ENCODE measurements at places on chromosomes 7 and 10. TPM values are rescaled to one million over a fixed set of nuclear protein-coding genes. Genes with fewer than 3 reads are reported as not detected.
A peak's percentile ranks its signal among the peaks of the same experiment; 100 is the strongest.

GRCh38 chr7:22420973-22421635 is 64.2 kb upstream of the RAPGEF5 start:
- DNase-seq, result no peak

GRCh38 chr7:48755061-48755555 is 169.2 kb upstream of the CDC14C start:
- no peak for DNase-seq

- peak; percentile 13 for DNase-seq
These were observed 444.3 kb downstream of the AUTS2 start for GRCh38 chr7:70042533-70042932.

GRCh38 chr10:8137726-8138125 is 83.2 kb downstream of the GATA3 start:
- no peak for DNase-seq

DNA sequence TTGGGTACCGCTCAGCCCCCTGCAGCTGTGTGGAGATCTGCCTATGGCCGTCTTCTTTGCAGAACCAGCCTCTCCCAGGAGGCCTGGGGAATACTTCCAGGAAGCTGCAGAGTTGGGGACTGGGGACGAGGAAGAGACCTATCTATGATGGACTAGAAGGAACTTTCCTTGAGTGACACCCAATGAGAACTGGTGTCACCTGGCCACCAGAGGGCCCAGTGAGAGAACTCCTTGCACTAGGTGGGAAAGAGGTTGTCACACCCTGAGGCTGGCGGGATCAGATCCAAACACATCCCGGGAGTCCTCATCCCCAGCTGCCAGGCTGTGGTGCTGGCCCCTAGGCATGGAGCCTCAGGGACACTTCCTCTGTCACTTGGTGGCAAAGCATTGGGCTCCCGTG is 4.9 kb upstream of the GRID2IP start:
- DNase-seq, result no peak

- DNase-seq, result no peak
These were observed 32.7 kb upstream of the HHEX start for GRCh38 chr10:92657024-92657423.

GRCh38 chr7:50119815-50120637 is 27.0 kb upstream of the ZPBP start:
- no peak for DNase-seq

GRCh38 chr7:101733713-101734475 is 83.5 kb upstream of the CUX1 start:
- DNase-seq, result no peak

- no peak for DNase-seq
These were observed 29.8 kb upstream of the EPC1 start for GRCh38 chr10:32376771-32377170.

DNA sequence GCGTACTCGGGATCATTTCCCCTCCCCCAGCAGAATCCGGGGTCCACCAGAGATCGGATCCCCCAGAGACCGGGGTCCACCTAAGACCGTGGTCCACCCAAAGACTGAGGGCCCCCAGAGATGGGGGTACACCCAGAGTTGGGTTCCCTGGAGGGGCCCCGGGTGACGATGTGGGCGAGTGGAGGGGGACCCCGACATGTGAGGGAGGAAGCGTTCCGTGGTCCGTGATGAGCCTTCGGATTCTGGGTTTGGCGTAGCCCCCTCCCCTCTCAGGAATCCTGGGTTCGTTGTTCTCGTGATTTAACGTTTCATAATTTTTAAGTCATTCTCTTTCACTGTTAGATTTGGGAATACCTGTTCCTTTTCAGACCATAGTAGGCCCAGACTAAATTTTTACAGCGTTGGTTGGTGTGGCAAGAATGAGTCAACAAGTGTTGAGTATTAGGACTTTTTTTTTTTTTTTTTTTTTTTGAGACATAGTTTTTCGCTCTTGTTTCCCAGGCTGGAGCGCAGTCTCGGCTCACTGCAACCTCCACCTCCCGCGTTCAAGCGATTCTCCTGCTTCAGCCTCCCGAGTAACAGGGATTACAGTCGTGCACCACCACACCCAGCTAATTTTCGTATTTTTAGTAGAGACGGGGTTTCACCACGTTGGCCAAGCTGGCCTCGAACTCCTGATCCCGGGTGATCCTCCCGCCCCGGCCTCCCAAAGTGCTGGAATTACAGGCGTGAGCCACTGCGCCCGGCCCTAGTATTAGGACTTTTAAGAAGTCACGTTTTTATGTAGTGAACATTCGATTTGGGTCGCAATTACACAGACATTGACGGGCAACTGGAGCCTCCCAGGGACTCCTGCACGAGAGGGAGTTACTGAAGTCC is 672 bp downstream of the GTPBP4 start:
- no peak for DNase-seq

GRCh38 chr10:30048768-30049517 is 10.4 kb downstream of the JCAD start:
- DNase-seq, result no peak

- DNase-seq, result peak; percentile 62
These were observed 11.3 kb upstream of the KAZALD1 start for GRCh38 chr10:101050208-101051069.

GRCh38 chr7:27737616-27738015 is 2.3 kb upstream of the TAX1BP1 start:
- no peak for DNase-seq

- no peak for DNase-seq
These were observed 2.9 kb downstream of the A1CF start for GRCh38 chr10:50882540-50882983.

GRCh38 chr10:46250898-46251856 is 35.6 kb upstream of the ANTXRL start:
- DNase-seq, result no peak

- no peak for DNase-seq
These were observed 96.6 kb downstream of the NEURL1 start for GRCh38 chr10:103590060-103590459.

AKR1E2 gene
- total RNA-seq, result 74.2 TPM

MYL10 gene
- total RNA-seq, result not detected

SFRP4 gene
- 1.2 TPM for total RNA-seq

Measured in frontal cortex (tissue), 4 donors.